ENCODE measurements at places on chromosomes 12 and 14.

DNA sequence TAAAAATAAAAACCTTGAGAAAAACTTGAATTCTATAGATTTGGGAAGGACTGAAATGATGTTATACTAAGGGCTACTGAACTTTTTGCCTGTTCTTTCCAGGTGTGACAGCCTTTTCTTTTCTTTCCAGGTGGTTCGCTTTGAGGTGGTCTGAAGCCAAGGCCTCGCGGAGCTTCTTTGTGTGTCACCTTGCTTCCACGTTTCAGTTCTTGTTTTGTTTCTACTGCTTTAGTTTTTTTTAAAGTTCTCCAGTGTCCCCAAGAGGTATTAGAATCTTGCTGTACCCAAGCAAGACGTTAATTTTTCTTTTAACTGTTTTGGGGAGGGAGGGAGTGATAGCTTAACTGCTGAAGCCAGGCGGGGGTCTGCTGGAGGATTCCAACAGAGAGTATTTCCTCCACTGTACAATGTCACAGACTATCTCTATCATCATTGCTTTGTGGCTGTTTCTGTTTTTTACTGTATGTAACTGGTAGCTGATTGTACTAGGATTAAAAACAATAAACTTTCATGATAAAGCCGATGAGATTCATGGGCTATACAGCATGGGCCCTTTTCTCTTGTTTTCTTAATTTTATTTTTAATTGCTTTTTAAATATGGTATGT is 40.2 kb downstream of the PROX2 start:
- DNase-seq, result no peak

- DNase-seq, result no peak
Measured at GRCh38 chr14:65790172-65790815, 377.8 kb downstream of the FUT8 start.

GRCh38 chr12:126668538-126668937 is 1598.4 kb upstream of the TMEM132C start:
- no peak for DNase-seq

DNA sequence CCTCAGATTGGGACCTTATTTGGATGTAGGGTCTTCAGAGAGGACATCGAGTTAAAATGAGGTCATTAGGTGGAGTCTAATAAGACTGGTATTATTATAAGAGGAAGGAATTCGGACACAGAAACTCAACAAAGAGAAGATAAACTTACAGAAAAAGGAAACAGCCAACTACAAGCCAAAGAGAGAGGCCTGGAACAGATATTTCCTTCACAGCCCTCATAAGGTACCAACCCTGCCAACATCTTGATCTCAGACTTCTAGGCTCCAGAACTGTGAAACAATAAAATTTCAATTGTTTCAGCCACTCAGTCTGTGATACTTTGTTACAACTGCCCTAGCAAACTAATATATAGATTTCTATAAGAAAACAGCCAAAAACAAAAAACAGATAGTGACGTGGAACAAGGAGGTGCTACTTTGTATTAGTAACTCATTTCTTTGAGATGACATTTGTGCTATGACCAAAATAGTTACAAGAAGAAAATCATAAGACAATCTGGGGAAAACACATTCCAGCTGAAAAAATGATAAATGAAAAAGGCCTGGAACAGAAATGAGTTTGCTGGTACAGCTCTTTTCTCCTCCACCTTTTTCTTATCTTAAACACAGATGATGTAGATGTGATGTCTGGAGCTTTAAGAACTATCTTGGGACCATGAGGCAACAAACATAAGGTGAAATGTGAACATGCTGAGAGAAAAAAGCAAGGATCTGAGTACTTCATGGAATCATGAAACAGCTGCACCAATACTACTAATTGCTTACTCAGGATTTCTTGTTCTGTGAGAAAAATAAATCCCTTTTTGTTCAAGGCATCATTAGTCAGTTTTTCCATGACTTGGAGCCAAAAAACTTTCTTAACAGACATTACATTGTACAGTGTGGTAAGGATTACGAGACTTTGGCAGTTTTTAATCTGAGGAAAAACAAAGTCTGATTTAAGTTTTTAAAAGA is 243.2 kb downstream of the ANO6 start:
- DNase-seq, result no peak

DNA sequence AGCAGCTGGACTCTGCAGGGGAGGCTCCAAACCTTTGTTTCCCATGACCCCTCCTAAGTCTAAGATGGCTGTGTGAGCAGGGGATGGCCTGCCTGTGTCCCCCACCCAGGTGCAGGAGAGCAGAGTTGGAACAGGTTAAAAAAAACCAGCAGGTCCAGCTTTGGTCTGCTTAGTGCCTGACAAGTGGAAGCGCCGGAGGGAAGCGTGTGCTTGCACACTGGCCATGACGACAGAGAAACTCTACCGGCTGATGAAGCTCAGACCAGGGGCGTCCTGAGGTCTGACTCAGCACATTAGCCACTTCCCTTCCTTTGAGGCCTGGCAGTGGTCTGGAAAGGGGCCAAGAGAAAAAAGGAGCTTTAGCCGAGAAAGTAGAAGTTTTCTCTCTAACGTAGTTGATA is 280.1 kb downstream of the VRK1 start:
- no peak for DNase-seq

- no peak for DNase-seq
Measured at GRCh38 chr14:29529418-29529817, 398.2 kb downstream of the PRKD1 start.

DNA sequence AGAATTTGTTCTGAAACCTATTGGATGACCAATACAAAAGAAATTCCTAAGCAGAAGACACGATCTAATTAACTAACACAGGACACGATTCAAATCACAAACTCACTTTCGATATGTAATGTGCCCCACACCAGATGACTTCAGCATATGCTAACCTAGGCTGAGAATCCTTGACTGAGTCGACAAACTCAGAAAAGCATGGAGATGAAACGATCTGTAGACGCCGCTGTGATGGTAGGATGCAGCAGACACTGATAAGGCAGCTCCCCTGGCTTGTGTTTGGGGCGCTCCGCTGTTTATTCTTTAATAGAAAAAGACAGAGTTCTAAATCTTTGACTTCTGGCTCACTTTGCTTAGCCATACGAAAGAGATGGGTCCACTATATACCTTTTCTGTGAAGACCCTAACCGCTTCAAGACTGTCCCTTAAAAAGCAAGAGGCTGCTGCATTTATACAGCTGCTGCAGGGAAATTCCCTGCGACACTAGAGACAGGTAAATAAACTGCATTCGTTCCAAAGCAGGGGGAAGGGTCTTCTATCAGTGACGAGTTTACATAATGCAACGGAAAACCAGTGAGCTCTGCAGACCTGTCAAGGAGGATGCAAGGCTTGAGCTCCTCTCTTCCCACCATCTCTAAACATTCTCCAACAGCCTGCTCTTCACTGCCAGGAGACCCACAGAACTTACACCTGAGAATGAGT is 929 bp downstream of the CHD8 start:
- DNase-seq, result no peak

GRCh38 chr14:103657471-103657870 is 28.5 kb downstream of the KLC1 start:
- no peak for DNase-seq

- no peak for DNase-seq
Measured at GRCh38 chr14:98274596-98274995, 997.4 kb downstream of the BCL11B start.

- DNase-seq, result no peak
Measured at GRCh38 chr12:96249196-96250118, 55.3 kb downstream of the ELK3 start.

- DNase-seq, result no peak
Measured at GRCh38 chr14:81192594-81192993, 28.2 kb downstream of the GTF2A1 start.

DNA sequence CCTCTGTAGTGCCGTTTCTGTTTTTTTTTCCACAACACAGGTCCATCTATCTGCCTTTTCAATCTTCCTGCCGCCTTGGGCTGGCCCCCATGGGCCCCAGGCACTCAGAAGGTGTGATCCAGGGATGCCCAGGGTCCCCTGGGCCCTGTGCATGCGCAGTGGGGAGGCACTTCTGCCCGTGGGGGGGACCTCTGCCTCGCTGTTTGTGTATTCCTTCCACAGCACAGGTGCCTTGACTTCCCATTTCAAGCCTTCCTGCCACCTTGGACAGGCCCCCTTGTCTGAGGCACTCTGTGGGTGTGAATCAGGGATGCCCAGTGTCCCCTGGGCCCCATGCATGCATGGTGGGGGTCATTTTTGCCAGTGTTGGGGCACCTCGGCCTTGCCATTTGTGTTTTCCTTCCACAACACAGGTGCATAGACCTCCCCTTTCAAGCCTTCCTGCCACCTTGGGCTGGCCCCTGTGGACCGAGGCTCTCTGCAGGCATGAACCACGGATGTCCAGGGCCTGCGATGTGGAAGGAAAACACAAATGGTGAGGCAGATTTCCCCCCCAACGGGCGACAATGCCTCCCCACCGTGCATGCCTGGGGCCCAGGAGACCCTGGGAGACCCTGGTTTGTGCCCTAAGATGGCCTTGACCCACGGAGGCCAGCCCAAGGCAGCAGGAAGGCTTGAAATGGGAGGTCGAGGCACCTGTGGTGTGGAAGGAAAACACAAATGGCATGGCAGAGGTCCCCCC is 366.5 kb downstream of the ALG10 start:
- no peak for DNase-seq

DNA sequence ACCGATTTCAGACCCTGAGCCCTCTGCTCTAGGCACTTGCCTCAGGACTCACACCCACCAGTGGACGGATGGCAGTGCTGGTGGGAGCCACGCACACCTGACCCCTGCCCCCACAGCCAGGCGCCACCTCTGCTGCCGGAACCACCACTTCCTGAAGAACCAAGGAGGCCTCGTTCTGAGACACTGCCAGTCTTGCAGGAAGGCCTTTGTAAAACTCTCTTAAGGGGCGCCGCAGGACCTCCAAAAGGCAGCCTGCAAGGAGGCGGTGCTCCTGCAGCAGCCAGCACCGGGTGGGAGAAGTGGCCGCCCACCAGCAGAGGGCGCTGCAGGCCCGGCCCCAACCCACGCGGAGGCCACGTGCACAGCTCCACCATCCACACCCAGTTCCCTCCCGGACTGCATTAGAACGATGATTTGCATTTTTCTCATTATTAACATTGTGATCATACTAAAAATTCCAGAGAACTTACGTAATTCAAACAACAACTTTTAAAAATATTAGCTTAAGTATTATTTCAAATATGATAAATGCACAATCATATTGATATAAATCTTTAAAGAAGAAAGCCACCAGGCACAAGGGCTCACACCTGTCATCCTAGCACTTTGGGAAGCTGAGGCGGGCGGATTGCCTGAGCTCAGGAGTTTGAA is 12.8 kb downstream of the STX2 start:
- no peak for DNase-seq

- DNase-seq, result no peak
Measured at GRCh38 chr12:69149270-69149669, 90.1 kb upstream of the CPSF6 start.

GRCh38 chr14:65203574-65203973 is 101.3 kb upstream of the MAX start:
- no peak for DNase-seq

DNA sequence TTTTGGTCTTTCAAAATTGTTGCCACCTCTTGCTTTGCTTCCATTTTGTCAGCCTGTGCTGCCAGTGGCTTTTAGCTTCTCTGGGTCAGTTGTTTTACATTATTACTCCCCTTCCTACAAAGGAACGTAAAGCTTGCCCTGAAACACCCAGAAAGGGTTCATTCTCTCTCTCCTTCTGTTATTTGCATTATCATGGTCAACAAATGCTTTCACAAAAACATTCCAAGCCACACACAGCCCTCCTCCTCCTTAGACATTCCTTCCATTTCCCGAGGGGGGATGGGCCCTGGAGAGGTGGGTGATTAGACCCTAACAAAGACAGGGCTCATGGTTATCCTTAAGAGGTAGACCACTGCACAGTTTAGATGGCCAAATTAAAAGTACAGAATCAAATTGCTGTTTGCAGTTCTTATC is 60.4 kb upstream of the SINHCAF start:
- no peak for DNase-seq

GRCh38 chr12:66636771-66637170 is 42.1 kb downstream of the GRIP1 start:
- DNase-seq, result no peak

GRCh38 chr12:48542300-48542928 is 17.0 kb downstream of the OR8S1 start:
- DNase-seq, result no peak

DNA sequence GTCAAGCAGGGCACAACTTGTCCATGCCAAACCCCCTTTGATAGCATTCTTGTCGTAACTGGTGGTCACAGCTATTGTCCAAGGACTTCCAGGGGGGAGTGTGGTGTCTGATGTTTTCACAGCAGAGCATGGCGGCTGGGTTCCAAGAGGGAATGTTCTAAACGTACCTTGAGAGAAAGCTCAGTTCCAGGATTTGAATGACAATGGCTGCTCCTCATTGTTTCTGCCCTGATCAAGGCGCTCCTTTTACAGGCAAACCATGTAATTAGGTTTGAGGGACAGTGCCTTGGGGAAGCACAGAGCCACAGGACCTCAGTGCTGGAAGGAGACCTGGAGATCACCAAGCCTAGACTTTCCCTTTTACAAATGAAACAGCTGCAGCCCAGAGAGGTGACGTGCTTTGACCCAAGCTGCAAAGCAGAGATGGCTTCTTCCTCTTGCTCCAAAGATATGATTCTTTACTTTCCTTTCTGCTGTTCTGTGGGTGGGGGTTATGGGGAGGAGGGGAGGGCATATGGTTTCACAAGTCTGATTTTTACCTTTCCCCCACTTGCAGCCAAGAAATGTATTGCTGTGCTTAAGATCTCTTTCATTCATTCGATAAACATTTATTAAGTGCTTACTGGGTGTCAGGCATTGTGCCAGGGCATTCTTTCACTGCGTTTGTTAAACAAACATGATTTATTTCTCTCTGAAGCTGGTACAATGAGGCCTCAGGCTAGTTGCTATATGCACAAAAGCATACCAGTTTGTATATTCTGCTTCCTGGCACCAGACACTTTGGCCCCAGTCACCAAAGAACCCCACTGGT is 172.8 kb downstream of the KTN1 start:
- DNase-seq, result no peak

DNA sequence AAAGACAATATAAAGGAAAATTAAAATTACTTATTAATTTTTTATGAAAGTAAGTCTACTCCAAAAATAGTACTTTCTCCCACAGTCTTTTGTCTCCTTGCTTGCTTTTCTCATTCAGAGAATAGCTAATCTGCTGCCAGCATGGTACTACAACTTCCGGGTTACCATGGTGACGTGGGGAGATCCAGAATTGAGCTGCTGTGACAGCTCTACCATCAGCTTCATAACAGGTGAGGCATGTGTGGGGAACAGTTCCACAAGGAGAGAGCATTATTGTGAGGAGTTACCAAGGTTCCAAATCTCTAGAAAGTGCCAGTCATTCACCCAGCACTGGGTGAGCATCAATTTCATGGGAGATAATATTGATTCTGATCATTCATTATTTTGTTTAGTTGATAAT is 197.8 kb downstream of the PTPRO start:
- no peak for DNase-seq

GRCh38 chr12:68097386-68097785 is 62.2 kb downstream of the IFNG start:
- DNase-seq, result no peak

DNA sequence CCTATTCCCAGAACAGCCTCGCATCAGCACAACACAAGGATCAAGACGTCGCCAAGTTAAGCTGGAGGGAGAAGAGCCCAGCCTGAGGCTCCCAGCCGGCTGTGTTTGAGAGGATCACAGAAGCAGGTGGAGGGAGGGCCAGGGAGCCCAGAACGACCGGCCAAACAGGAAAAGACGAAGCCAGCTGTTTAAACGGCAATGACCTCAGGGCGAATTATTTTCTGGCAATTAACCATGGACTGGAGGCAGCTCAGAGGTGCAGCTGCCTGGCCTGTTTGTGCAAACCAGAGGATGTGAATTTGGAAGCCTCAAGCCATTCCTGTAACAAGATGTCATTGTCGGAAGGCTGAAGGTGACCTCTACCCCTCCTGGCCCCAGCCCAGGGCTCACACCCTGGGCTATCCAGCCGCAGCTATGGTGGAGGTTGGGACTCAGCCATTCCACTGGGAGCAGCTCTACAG is 175.8 kb upstream of the PRMT8 start:
- no peak for DNase-seq

Measured in cortex of kidney (tissue), 1 donor.